Activated gamma-delta T cell treated with Interleukin-2 at 50 U/mL for 16 hours (primary cell): ENCODE measurements at places on chromosomes 11 and 22.

- DNase-seq, result no peak
Measured at GRCh38 chr11:494761-495536, 12.1 kb downstream of the RNH1 start.

DNA sequence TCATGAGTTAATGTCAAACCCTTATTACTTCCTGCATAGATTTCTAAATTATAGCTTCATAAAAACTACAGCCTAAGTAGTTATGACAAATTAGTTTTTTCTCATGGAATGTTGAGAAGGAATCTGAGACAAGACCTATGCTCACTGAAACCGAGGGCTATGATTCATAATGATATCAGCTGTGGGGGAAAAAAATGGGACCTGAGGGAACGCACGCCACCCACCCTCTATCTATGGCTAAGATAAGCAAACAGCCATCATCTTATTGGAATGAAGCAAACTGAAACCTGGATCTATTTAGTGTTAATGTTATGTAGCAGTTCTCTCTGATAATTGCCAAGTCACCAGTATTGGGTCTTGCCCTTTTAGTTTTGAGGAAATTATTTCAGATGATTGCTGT is 906.9 kb upstream of the RAG2 start:
- DNase-seq, result no peak

DNA sequence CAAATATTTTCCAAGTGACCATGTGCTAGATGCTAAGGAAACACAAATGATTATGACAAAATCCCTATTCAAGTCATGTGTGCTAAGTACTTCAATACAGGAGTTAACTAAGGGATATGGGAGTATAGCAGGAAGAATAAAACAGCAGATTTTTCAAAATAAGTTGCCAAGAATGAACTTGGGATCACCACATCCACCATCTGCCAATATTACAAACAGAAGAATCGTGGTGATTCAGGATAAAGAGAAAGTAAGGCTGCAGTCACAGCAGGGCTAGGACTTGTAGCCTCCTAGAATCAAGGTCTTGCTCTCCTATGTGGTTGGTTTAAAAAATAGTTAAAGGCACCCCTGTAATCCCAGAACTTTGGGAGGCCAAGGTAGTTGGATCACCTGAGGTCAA is 34.3 kb downstream of the MRTFA start:
- no peak for DNase-seq

DNA sequence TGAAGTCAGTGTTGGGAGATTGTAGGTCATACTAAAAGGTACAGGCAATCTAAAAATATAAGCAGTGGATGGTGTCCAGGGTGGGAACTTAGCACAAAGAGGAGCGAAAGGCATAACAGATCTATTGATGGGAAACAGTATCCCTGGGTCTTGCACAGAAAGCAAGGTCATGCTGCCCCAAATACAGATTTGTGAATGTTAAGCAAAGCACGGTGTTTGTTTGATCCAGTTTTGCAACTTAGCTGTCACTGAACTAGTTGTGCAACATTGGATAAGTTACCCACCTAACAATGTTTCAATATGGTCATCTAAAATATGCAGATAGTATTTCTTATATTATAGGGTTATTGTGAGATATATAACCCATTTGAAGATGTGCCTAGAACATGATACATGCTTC is 162.9 kb downstream of the BLID start:
- no peak for DNase-seq

GRCh38 chr11:38173676-38174075 is 1575.6 kb upstream of the RAG2 start:
- no peak for DNase-seq

GRCh38 chr11:115660030-115660805 is 156.0 kb upstream of the CADM1 start:
- DNase-seq, result no peak

DNA sequence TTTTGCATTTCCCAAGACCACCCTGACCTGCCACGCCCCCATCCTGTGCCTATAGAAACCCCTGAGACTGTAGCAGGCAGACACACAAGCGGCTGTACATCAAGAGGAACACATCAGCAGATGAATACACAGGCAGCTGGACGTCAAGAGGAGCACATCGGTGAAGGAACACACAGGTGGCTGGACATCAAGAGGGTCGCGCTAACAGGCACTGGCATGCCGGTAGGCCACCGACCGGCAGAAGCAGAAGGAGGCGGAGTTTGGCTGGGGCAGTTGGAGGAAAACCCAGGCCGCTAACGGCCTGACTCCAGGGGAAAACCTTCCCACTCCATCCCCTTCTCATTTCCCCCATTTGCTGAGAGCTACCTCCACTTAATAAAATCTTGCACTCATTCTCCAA is 5.4 kb upstream of the IPO7 start:
- DNase-seq, result no peak

- DNase-seq, result no peak
Measured at GRCh38 chr22:37784829-37785495, 22.8 kb upstream of the GCAT start.

- DNase-seq, result no peak
Measured at GRCh38 chr11:34495724-34496377, 17.7 kb downstream of the ELF5 start.

DNA sequence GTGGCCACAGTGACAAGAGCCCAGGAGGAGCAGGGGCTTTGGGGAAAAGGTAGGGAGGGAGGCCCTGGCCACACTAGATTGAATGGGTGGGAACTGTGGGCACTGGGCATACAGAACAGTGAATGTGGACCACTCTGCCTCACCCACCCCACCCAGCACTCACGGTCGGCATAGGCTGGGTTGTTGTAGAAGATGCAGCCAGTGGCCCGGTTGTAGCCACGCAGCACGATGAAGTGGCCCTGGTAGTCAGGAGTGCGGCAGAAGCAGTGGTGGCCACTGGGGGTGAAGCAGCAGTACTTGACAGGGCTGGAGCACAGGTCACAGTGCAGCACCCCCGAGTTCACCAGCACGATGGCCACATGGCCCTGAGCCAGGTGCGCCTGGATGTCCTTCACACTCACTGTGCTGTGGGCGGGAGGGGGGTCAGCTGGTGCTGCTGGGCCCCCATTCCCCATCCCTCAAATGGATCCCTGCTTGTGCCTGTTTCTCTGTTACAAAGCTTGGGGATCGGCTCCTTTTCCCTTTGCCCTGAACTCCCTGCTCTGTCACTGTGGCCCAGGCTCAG is 11.2 kb downstream of the GUCD1 start:
- DNase-seq, result no peak

GRCh38 chr11:10247011-10247410 is 47.0 kb downstream of the SBF2 start:
- DNase-seq, result no peak

- no peak for DNase-seq
Measured at GRCh38 chr11:33860926-33861325, 30.9 kb downstream of the LMO2 start.

- DNase-seq, result no peak
Measured at GRCh38 chr11:617199-617911, 1.6 kb upstream of the IRF7 start.

- DNase-seq, result no peak
Measured at GRCh38 chr22:32103658-32104315, 55.3 kb downstream of the C22orf42 start.

- DNase-seq, result no peak
Measured at GRCh38 chr11:85029964-85030363, 597.2 kb downstream of the DLG2 start.

GRCh38 chr11:114358716-114359115 is 41.6 kb downstream of the C11orf71 start:
- no peak for DNase-seq

DNA sequence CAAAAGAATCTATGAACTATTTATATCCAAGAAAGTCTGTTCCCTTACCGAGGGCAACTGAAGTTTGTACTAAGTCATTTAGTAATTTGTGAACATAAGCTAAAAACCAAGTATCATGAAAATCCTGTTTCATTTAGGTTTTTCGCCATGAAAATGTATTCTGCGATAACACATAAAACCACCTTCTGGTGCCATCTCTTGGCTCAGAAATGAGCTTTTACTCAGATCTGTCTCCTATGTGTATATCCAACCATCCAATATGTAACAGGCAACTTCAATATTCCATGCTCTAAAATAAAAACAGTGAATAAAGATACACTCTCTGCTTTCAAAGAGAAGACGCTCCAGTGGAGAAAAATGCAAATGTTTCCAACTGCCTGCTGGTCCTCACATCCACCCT is 118.1 kb upstream of the BID start:
- DNase-seq, result no peak

DNA sequence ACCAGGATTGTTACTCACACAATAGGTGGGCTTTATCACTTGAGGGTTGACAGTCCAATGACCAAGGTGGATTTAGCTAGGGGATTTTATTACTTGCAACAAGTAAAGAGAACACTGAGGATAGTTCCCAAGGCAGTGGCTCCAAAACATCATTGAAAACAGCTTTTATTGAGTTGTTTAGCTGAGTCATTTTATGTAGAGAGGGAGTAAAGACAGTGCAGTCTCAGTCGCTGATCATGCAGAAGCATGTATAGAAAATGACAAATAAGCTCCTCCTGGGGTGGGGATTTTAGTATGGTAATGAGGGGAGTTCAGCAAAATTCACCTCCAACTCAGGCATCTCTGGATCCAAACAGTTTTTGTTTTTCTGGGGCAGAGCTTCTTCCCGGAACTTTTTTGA is 163.0 kb upstream of the CCDC179 start:
- no peak for DNase-seq

DNA sequence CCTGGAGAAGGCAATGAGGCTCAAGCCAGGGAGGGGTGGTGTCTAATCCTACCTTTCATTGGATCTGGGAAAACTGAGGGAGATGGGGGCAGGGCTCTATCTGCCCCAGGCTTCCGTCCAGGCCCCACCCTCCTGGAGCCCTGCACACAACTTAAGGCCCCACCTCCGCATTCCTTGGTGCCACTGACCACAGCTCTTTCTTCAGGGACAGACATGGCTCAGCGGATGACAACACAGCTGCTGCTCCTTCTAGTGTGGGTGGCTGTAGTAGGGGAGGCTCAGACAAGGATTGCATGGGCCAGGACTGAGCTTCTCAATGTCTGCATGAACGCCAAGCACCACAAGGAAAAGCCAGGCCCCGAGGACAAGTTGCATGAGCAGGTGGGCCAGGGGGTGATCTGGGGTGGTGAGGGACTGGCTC is at the start of gene FOLR1:
TSS of gene FOLR1 (plus strand) at position 180 of the 421 bp plus-strand sequence. CDS start at position 214, 34 bp downstream.
- DNase-seq, result no peak

GRCh38 chr11:13884158-13884799 is 78.2 kb upstream of the SPON1 start:
- DNase-seq, result no peak

GRCh38 chr11:60165538-60165937 is 17.3 kb downstream of the MS4A6A start:
- no peak for DNase-seq

DNA sequence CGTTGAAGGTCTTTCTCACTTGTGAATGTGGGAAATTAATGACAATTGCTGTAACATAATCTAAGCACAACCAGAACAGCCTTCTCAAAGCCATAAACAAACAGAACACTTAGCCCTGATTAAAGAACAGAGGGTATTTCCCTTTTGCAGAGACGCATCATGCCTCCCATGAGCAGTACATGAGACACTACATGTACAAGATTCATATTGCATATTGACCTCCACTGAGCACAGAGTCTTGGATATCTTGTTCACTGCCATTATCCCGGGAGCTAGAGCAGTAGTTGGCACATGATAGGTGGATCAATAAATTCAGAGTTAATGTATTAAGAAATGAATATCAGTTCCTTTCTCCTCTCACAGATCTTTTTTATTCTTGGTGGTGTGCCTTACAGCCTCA is 1194.3 kb upstream of the TENM4 start:
- no peak for DNase-seq

- no peak for DNase-seq
Measured at GRCh38 chr11:57197762-57198161, 16.0 kb downstream of the LRRC55 start.

DNA sequence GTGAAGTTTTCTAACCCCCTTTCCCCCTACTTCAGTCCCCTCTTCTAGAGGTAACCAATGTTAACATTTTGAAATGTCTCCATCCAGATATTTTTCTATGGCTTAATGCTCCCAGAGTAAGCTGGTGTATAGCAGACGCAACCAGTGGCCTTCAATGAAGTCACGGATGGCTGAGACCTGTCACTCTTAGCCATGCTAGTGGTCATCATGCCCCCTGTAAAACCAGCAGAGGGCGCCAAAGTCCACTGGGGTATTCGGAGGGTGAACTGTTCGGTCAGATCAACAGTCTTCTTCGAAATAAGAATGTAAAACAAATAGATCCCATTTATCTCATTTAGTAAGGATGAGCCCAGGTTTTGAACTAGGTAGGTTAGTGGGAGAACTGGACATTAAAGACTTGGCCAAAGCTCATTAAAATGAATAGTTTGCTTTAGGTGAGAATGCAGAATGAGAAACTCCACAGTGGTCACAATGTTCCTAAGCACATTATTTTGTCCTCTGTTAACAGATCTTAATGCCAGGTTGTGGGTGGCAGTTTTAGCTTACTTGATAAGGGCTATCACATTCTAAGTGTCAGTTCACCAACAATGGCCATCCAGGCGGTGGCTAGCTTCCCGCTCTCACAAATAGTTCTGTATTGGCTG is 8.6 kb upstream of the MMP8 start:
- DNase-seq, result no peak

- DNase-seq, result no peak
Measured at GRCh38 chr11:11553573-11553972, 68.2 kb downstream of the GALNT18 start.

DNA sequence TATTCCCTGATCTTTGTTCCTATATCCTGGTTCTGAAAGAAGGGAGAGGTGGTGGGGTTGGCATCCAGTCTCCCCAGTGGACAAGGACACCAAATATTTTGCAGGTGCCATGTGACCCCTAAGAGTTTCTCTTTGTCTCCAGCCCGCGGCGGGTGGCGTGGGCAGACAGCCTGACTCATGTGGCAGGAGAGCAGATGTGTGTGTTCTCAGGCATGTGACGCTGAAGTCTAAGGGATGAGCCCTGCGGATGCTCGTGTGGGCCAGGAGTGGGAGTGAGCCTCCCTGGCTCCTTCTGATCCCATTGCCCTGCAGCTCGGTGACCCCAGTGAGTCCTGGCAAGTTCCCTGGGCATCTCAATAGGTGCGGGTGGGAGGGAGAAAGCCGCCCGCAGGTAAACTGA is 94.8 kb upstream of the TBCEL start:
- DNase-seq, result no peak

DNA sequence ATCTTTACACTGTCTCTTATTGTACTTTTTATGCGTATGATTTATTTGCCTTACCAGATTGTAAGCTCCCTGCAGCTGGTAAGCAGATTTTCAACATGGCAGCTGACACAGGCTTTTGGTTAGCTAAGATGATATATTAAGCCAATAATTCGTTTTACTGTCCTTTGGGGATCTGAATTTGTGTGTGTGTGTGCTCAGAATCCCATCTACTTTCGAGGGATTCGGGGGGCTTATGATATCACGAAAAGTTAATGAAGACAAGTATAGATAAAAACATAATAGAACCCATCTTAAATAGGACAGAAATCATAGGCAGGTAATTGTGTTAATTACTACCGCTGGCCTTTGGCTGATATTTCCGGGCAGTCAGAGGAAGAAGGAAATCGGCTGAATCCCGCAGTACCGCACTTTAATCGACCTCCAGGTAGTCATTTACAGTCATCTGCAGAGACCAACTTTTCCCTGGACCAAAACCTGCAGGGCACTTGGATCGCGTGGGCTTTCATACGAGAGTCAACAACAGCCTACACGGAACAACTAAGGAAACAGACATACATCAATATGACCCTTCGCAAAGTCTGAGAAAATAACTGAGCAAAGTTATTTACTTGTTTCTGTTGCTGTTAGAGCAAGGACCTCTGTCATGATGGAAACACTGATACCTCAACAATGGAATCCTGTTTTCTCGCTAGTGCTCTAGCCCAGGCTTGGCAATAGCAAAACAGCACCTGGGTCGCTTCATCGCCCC is 802 bp downstream of the KBTBD3 start:
- no peak for DNase-seq
